ENCODE measurements at places on chromosomes 4 and X. TPM values are rescaled to one million over a fixed set of nuclear protein-coding genes. Genes with fewer than 3 reads are reported as not detected.
A peak's percentile ranks its signal among the peaks of the same experiment; 100 is the strongest.

GRCh38 chrX:117996918-117997480 is 119.6 kb downstream of the KLHL13 start:
- DNase-seq, result no peak

GRCh38 chr4:122814426-122814825 is 12.2 kb upstream of the FGF2 start:
- DNase-seq, result no peak

- no peak for DNase-seq
Measured at GRCh38 chr4:56690393-56690792, 9.3 kb upstream of the HOPX start.

- DNase-seq, result no peak
Measured at GRCh38 chr4:40305328-40306170, 29.6 kb upstream of the CHRNA9 start.

DNA sequence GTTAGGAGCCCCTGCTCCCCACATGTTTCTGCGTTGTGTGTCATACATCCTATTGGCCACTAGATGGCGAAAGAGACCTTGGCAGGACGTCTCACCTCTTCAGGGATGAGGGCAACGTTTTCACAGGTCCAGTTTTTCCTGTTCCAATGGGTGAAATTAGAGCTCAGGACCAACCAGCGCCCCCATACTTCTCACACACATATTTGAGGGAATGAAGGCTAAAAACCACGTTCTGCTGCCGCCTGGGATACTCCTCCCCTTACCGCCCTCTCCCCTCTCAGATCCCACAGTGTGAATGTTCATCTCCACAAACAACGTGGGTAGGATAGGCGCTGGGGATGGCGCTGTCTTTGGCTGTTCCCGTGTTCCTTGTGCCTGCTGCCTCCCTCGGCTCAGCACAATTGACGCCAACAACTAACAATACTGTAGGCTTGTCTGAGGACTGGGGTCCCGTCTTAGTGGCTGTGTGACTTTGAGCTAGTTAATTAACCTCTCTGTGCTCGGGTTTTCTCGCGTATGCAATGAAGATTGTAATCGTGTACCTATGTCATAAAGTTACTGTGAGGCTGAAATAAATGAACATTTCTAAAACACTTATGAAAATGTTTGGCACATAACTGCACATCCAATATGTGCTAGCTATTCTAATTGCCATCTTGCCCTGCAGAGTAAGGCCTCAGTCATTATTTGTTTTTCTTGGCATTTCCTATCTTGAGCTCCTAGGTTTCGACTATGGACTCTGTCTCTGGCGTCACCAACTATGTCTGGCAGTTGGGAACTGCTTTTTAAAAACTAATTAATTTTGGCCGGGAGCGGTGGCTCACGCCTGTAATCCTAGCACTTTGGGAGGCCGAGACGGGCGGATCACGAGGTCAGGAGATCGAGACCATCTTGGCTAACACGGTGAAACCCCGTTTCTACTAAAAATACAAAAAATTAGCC is 181.3 kb upstream of the STK26 start:
- DNase-seq, result peak; percentile 32

GRCh38 chr4:10011885-10012284 is 9.4 kb downstream of the SLC2A9 start:
- DNase-seq, result no peak

DNA sequence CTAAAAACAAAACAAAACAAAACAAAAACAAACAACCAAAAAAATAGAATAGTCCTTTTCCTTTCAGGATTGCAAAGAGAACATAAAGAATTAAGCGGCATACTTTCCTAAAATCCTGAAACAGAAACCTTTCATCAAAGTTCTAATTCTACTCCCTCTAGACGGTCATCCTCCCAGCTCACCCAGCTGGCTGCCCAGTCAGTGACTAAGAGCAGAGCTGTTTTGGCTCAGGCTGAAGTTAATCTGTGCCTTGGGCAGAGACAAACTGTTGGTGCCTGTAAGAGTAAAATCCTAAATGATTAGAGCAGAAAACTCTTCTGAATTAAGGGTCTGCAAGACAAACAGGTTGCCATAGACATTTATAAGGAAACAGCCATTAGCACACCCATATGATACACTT is 17.6 kb upstream of the WAS start:
- DNase-seq, result no peak

GRCh38 chr4:110068248-110068647 is 130.2 kb downstream of the ELOVL6 start:
- DNase-seq, result no peak

GRCh38 chr4:119695216-119695615 is 66.6 kb upstream of the PDE5A start:
- no peak for DNase-seq

DNA sequence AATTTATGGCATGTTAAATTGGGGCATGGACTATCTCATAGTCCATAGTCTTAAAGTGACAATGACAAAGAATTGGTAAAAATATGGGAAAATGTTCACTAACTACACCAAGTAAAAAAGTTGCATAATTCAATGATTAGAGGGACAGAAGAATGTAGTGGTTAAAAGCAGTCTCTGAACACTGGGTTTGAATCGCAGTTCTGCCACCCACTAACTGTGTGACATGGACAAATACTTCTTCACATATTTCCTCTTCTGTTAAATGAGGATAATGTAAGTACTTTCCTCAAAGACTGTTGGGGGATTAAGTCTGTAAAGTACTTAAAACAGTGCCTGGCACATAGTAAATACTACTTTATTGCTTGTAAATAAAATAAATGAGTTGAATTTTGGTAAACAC is 15.3 kb downstream of the COQ2 start:
- no peak for DNase-seq

GRCh38 chrX:16671005-16671404 is 21.0 kb downstream of the S100G start:
- peak; percentile 19 for DNase-seq

DNA sequence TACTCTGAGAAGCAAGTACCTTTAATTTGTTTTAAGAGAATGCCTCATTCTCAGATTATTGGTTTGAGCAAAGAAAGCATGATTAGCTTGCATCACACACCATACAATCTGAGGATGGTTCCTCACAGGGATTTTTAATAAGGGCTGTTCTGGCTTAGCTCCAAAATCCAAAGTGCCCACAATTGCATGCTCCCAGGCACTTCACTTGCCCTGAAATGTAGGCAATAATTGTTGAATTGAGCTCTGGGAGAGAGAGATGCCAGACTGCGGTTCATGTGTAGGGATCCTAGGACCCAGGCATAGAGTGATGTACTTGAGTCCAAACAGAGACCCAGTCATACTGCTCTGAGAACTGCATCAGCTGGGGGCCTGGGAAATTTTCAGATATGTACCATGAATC is 358.4 kb upstream of the CXorf51B start:
- no peak for DNase-seq

Gene LINC00632
- total RNA-seq, result 10.2 TPM

Gene MCF2
- 55.2 TPM for total RNA-seq

Gene TRIM75
- 0.24 TPM for total RNA-seq

Gene PABPC1L2B
- total RNA-seq, result 0.62 TPM

Gene DGKK
- total RNA-seq, result 0.39 TPM

Gene ANOS1
- total RNA-seq, result 37.2 TPM
